Right atrium auricular region (tissue), 2 donors: ENCODE measurements at places on chromosomes 2 and 18.

GRCh38 chr18:44742718-44743311, 62.1 kb downstream of the SETBP1 start:
- no peak for DNase-seq

GRCh38 chr2:101806701-101807100, 109.2 kb downstream of the MAP4K4 start:
- DNase-seq, result no peak

DNA sequence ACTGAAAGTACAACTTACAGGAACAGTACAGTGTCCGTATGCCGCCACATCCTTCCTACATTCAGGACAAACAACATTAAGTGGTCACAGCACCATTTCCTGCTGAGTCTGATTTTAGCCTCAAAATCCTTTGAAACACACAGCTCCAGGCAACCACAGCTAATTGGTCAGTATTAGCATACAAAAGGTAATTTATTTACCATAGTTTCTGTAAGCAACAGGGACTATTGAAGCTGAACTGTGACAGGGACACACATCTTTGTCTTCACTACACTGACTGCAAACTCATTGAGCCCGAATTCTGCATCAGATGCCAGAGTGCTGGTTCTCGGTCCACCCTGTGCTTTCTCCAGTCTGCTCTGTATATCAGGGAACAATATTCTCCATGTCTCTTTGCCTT, 151.8 kb downstream of the ST6GAL2 start:
- no peak for DNase-seq

DNA sequence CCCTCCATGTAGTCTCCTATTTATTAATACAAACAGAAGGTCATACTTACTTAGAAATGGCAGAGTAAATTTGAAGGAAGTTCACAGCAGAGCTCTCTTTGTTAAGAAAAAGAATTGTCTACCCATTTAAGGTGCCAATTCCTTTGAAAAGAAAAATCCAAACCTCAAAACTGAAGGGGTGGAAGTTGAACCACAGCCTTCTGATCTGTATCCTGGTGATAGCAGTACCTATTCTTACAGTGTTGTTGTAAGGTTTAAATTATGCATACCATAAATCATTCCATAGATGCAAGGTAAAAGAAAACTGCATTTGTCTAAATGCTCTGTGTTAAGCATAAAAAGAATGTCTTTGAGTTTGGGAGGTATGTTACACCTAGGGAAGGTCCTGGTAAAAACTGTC, 47.6 kb downstream of the COBLL1 start:
- DNase-seq, result no peak

GRCh38 chr18:58392324-58393000, 236.4 kb downstream of the ALPK2 start:
- no peak for DNase-seq

DNA sequence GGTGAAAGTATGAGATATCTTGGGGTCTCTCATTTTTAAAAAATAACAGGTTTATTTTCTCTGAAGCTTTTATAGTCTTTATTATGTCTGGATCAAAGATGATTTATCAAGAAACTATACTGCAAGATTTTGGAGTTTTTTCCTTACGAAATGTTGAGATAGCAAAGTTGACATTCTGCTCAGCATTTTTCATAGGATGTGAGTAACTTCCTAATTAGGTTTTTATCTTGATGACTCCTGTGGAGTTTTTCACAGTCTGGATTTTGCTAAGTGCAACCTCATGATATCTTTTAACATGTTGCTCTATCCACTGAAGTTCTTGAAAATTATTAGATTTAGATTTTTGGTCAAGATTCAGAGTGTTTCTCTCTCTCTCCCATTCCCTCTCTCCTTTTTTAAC, 17.8 kb downstream of the TCF7L1 start:
- no peak for DNase-seq

GRCh38 chr2:239035997-239036731, 188.3 kb downstream of the TWIST2 start:
- DNase-seq, result no peak

DNA sequence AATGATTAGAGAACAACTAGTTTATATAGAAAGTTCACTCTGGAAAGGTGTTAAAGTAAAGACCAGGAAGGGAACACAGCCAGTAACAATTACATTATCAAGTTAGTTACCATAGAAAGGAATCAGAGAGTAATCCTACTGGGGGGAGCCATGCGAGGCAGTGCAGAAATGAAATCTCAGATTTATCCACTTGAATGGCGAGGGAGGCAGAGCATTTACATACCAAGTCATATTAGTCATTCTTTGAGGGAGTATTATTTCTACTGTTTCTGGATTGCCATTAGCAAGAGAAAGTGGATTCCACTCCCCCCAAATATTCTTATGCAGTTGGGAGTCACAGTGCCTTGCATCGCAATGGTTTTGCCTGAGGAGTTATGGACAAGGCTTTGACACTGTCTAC, 472.7 kb upstream of the TRIB2 start:
- DNase-seq, result no peak

DNA sequence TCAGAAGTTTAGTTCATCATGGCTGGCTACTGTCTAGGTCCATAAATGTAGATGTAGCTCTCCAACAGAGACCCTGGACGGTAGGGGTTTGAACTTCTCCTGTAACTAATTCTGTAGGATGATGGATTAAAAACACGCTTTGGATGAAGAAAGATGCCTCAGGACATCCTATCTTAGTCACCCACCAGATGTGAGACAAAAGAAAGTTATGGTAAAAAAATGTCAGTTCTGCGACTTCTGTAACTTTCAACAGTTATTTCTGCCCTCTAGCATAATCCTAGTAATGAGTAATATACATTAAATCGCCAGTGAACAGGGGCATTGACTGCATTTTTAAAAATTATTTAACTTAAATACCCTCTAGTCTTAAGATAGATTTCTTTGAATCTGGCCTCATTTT, 210.1 kb upstream of the LRATD1 start:
- DNase-seq, result no peak

DNA sequence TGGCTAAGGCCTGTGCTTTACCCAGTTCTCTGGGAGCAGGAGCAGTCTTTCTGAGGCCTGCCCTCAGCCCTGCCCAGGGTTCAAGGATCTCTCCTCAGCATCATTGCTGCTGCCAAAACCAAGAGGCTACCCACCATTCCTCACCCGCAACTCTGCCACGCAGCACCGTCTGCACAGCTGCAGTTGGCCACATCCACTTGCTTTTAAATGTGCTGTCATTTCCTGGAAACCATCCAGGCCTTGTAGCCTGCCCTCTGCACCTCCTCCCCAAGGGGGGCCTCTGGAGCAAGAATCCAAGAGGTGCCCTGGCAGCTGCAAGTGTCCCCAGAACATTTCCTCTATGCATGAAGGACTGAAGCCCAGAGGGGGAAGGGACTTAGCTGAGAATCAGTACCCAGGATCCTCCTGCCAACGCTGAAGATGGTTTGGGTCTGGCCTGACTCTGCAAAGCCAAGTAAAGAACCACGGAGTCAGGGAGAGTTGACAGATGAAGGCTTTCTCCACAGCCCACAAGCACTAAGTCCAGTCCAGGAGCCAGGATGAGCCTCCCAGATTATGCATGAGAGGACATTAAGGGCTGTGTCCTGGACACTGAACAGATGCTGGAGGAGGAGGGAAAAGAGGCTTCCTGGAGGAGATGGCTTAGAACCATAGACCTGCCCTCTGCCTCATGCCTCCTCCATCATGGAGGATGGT, 14.9 kb downstream of the EMX1 start:
- DNase-seq, result no peak

GRCh38 chr2:182248362-182248761, 178.5 kb downstream of the PDE1A start:
- no peak for DNase-seq

GRCh38 chr2:172909454-172909853, 166.2 kb upstream of the MAP3K20 start:
- DNase-seq, result no peak

DNA sequence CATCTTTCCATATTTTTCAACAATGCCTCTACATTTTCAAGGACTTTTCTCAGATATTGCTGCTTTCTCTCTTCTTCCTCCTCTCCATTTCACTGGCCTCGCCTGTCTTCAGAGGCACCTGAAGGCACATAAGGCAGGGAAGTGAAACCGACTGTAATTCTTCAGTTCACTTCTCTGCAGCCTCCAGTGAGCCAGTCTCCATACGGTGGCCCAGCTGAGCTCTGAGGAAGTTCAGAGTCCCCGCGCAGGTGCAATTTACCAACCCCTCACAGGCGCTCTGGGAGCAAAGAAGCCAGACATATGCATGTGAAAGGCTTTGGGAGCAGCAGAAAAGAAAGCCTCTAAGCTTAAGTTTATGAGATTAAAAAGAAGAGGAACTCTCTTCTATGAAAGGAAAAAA, 12.4 kb downstream of the KLHL14 start:
- DNase-seq, result no peak

- no peak for DNase-seq
Observed at GRCh38 chr2:28633746-28634145, 117.9 kb upstream of the PPP1CB start.

DNA sequence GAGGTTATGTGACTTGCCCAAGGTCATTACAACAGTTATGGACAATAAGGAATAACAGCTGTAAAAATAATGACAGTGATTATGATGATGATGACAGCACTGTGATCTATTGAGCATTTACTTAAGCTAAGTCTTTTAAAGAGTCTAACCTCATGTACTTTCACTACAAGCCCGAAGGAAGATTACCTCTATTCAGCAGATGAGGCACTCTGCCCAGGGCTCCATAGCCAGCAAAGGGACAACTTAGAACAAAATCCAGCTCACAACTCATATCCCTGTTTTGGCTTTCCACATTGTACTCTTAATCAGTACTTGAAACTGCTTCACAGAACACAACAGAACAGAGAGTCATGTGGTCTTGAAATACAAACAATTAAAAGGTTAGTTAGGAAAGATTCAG, 290.2 kb downstream of the ZNF385B start:
- no peak for DNase-seq

- DNase-seq, result no peak
Observed at GRCh38 chr2:191854382-191855372, 7.8 kb upstream of the CAVIN2 start.

DNA sequence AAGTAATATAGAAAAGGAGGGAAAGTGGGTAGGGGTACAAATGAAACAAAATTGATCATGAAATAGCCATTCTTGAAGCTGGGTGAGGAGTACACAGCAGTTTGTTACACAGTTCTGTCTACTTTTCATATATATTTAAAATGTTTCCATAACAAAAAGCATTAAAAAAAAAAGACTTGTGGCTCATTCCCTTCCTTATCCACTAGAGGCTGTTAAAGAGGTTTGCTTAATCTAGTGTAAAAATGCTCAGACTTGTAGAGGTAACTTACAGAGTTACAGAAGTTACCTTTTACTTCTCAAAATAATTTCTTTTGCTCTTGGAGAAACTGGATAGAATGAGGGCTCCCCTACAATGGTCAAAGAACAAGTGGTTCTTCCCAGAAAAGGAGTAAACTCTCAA, 8.1 kb upstream of the WIPF1 start:
- no peak for DNase-seq

GRCh38 chr2:136132825-136133155, 14.8 kb upstream of the CXCR4 start:
- DNase-seq, result no peak

GRCh38 chr18:50190926-50191325, 4.0 kb downstream of the MYO5B start:
- no peak for DNase-seq

DNA sequence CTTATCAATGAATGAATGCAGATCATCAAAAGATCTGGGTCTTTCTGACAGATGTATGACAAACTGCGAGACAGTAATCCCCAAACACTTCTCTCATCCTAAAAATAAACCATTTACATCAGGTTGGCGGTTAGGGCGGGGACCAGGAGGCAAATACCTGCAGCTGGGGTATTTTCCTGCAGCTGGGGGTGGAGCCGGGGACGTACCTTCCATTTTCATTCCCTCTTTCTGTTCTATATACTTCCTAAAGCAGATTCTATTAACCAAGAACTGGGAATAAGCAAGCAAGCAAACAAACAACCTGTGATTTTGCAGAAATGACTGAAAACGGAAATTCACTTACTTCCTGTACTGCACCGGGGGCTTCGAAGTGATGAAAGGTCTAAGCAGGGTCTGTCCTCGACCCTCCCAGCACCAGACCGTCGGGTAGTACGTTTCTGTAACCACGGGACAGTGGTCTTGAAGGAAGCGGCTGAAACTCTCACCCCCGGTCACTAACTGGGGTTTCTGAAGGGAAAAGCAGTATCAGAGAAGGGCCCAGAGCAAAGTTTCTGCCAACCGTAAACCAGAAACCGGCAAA, 1.2 kb downstream of the ABHD3 start:
- DNase-seq, result no peak

DNA sequence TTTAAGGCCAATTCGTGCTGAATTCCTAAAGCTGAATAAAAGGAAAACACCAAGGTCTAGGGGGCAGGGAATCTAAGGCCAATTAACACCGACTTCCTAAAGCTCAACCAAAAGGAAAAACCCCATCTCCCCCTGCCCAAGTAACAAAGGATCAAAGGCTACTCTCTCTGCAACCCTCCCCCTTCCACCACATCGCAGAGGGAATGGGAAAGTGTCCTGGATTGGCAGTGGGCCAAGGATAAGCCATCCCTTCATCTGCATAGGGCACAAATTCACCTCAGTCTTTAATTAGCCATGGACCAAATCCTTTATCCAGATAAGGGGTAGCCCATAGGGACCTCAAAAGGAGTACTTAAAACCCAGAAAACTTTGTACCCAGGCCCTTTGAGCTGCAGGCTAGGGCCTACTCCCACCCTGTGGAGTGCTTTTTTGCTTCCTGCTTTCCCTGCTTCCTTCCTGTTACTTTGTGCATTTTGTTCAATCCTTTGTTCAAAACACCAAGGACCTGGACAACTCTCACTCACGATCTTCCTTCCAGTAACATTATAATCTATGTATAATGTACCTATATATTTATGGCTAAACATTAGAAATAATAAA, 2119.8 kb upstream of the CELF4 start:
- no peak for DNase-seq

DNA sequence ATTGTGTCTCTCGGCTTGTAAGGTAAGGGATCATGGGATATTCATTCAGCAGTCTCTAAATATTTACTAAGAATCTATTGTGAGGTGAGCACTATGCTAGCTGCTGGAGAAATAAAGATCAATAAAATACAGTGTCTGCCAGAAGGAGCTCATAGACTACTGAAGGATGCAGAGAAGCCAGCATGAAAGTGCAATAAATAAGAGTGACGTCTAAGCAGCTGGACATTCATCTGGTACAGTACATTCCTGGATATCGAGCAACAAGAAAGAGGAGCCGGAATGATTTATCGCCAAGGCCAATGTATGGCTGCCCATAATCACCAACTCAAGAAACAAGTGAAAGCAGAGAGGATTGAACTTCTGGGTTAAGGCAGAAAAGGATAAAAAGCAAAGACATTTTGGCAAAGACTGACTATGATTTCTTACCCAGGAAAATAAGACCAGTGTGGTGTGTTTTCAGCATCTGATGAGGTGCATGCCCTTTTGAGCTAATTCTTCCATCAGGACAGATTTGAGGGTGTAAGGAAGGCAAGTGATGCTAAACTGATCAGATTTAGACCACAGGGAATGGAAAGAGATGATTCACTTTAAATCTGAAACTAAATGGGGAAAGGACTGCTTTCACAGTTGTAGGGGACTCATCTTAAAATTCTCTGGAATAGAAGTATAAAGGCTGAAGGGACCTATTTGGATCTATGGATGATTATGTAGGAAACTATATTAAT, 18.7 kb upstream of the LMAN1 start:
- DNase-seq, result no peak

- DNase-seq, result no peak
Observed at GRCh38 chr2:10770956-10771750, 41.4 kb downstream of the PDIA6 start.
